ENCODE measurements at places on chromosomes 3 and 15. TPM values are rescaled to one million over a fixed set of nuclear protein-coding genes. Genes with fewer than 3 reads are reported as not detected.

The PTX3 gene
- 5.4 TPM for total RNA-seq

The C3orf22 gene
- not detected for total RNA-seq

The SYNPR gene
- not detected for total RNA-seq

The SLC9A9 gene
- total RNA-seq, result not detected

The GHRL gene
- not detected for total RNA-seq

The GOLGA8O gene
- total RNA-seq, result not detected

The CFAP100 gene
- not detected for total RNA-seq

The CGNL1 gene
- total RNA-seq, result 121 TPM

The TMEM158 gene
- total RNA-seq, result not detected

The PLSCR5 gene
- total RNA-seq, result not detected

The AZI2 gene
- 73.8 TPM for total RNA-seq

The AGTR1 gene
- total RNA-seq, result not detected

- peak; percentile 92 for DNase-seq
Measured at GRCh38 chr15:101162701-101163483, 89.0 kb downstream of the CHSY1 start.

DNA sequence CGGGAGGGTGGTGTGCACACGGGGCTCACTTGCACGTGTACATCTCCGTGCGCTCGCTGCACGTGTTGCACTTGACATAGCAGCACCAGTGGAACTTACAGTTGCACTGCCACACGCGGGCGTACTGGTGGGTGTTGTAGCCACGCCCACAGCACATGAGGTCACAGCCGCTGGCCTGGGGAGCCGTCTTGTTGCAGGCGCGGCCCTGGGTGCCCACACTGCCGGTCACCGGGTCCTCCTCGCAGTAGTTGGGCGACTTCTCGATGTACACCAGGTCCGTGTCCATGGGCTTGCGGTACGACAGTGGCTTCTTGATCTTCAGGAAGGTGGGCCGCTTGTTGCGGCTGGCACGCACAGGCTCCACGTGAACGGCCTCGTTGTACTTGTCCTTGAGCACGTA is 61.0 kb downstream of the WNT7A start:
- no peak for DNase-seq

DNA sequence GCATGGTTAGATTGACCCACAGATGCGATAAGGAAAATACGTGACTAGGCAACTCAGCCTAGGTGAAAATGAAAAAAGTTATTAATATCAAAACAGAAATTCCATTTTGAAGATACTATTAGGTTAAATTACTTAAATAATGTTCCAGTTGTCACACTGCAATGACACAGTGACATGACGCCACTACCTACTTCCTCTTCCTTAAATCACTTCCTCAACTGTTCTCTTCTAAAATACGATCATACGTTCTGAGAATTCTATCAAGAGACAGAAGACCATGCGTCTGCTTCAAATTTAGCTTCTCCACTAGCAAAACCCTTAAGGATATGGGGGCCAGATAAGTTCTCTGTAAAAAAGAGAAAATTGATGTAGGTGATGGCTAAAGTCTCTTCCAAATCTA is 18.2 kb downstream of the CMTM6 start:
- DNase-seq, result no peak

DNA sequence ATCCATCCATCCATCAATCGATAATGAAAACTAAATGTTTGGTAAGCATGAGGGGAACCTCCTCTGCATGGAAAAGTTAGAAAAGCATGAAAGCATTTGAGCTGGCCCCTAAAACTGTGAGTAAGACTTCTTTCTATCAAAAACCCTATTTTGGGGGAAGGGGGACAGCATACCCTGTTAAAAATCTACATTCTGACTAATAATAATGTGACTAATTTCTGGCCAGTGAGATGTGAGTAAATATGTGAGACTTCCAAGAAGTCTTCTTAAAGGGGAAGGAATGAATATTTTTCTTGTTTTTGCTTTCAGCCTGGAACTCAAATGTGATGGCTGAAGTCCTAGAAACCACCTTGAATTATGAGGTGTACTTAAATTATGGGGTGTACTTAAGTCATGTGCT is 54.9 kb downstream of the C3orf85 start:
- no peak for DNase-seq

- DNase-seq, result no peak
Measured at GRCh38 chr15:60212536-60212935, 185.2 kb downstream of the ANXA2 start.

GRCh38 chr3:56894881-56895431 is 93.2 kb upstream of the ARHGEF3 start:
- DNase-seq, result no peak

DNA sequence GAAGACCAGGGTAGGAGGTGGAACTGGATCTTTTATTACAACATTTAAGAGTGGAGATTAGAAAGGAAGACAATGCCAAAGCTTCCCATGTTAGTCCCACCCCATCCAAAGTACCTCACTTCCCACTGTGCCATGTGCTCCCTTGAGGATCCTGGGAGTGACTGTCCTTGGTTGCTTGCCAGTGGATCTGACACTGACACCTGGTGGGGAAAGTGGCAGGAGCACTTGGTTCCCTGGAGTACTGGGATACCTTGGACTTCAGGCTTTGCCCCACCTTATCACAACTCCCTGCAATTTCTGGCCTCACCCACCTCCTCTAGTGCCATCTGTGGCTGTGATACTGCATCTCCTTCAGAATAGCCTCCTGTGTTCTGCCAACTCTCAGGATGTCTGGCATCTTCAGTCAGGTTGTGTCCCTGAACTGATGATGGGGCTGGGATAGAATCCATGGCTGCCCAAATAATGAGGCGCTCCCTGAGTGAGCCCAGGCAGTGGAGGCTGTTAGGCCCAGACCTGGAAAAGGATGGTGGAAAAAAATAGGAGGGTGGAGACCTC is 1.3 kb downstream of the ELL3 start:
- DNase-seq, result peak; percentile 75

- no peak for DNase-seq
Measured at GRCh38 chr3:18992709-18993108, 155.6 kb upstream of the KCNH8 start.

GRCh38 chr15:101397521-101398003 is 91.9 kb downstream of the PCSK6 start:
- peak; percentile 2 for DNase-seq

DNA sequence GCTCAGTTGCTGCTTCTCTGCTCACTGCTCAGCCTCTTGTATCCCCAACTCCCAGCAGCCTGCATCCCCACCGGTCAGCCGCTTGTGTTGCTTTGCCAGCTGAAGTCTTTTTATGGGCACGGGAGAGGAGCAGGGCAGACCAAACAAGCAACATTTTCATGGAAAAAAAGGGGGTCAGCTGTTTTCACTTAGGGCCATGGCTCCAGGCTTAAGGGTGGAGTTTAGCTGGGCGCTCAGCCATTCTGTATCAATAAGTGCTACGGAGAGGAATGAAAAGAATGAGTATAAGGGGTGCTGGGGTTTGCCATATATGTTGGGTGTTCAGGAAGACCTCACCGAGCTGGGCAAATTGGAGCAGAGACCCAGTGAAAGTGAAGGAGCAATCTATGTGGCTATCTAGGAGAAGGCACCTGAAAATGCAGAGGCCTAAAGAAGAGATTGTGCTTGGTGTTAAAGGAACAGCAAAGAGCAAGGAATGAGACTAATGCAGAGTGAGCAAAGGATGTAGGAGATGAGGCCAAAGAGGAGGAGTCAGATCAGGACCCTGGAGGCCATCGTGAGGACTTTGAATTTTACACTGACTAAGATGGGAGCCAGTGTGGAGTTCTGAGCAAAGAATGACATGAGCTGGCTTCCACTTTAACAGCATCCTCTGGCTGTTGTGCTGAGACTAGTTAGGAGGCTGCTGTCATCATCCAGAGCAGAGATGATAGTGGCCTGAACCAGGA is 16.6 kb upstream of the IREB2 start:
- DNase-seq, result no peak

GRCh38 chr3:135706758-135707375 is 258.7 kb upstream of the PPP2R3A start:
- peak; percentile 23 for DNase-seq

DNA sequence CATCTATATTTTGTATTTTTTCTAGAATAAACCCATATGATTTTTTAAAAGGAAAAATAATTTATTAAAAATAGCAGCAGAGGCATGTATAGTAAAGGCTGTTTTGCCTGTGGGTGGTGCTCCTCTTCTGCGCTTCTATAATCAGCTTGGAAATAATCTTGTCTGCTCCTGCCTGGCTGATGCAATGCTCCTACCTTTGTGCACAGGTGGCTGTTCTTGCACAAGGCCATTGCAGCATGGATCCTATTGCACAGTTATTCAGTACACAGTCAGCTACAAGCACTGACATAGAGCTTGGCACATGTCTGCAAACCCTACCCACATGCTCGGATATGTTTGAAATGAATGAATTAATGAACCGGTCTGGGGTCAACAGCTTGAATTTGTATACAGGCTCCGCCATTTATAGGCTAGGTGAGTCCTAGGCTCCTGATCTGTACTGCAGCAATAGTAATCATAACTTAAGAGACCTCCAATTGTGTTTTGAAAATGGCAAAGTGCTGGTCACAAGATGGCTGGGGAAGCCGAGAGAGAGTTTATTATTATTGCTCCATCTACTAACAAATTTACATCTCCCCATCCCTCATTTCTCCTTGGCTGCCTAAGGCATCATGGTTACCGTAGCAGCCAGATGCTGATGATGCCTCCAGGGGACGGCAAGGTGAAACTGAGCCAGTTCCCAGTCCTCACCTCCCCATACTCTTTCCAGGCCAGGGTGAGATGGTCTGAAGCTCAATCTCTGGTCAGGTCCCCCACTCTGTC is 532 bp upstream of the RTP1 start:
- DNase-seq, result no peak

DNA sequence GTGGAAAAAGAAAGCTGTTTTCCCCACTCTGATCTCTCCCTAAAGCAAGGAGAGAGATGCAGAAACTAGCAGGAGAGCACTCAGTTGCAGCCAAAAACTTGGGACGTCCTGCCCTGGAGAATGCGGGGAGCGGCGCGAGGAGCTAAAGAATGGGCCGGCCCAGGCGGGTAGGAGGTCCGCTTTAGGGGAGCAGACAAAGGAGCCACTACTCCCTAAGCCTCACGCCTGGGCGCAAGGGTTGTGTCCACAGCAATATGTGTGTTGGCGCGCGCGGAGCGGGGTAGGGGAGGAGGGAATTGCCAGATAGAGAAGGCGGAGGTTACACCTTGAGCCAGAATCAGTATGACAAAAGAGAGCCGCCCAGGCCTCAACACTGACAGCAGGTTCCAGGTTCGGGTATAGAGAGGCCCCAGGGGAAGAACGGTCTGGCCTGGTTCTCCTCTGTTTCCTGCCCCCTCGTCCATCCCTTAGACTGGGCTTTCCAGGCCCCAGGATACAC is 2.9 kb downstream of the WNT5A start:
- no peak for DNase-seq

GRCh38 chr3:33575311-33575710 is 135.1 kb upstream of the UBP1 start:
- no peak for DNase-seq

- DNase-seq, result no peak
Measured at GRCh38 chr15:85172846-85173490, 191.3 kb downstream of the PDE8A start.

DNA sequence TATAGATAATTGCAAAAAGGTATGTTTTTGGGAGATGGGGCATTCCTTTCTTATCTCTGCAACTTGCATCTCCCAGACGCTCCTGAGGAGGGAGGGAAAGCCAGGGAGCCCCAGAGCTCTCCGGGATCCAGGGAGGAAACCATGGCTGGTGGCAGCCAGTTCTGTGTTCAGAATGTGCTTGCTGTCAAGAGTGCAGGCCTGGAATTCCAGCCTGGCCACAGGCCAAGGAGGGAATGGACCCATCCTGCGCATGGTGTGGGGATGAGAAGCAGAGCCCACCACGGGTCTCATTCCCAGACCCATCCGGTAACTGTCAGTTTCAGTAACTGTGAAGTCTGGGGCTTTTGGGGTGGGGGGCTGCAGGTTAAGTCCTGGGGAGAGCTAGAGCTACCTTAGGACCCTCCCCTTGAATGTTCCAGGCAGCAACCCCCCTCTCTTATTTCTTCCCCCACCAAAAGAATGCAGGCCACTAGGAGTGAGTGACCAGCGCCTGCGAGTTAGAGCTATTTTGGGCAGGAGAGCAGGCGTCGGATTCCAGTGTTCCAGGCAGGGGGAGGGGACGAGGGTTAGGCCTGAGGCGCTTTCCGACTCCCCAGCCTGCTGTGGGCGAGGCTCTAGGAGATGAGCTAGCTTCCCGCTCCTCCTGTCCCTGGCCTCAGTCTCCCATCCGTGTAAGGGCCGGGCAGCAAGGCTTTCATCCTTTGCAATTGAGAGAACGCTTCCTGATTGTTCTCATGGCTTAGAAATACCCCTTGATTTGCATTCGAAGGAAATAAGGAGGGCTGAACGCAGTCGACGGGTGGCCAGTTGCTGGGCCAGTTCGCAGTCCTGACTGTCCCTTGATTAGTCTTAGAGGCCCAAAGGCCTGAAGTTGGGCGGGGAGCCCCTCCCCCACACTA is 781 bp upstream of the DAG1 start:
- peak; percentile 67 for DNase-seq

DNA sequence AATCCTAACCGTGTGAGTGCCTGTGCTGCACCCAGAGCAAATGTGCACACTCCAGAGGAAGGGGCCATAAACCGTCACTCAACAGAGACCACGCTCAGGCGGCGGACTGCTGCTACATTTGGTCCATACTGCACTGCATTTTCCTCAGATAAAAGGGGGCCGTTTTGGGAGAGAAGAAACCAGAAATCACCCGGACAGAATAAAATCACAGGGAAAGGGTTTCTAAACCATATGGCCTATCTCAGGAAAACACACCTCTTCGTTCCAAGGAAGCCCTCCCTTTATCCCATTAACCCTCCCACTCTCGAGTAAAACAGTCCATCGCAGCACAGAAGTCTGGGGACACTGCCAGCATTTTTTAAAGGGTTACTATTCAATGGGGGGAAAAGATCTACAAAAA is 7.6 kb downstream of the IL17RD start:
- DNase-seq, result no peak

GRCh38 chr3:195095035-195095703 is 175.8 kb downstream of the XXYLT1 start:
- peak; percentile 79 for DNase-seq

GRCh38 chr3:79869461-79870312 is 101.9 kb upstream of the ROBO1 start:
- no peak for DNase-seq

GRCh38 chr15:98568382-98569017 is 79.8 kb upstream of the IGF1R start:
- no peak for DNase-seq

All from G401 (cell line).